ENCODE measurements at places on chromosomes 1 and 21. TPM values are rescaled to one million over a fixed set of nuclear protein-coding genes. Genes with fewer than 3 reads are reported as not detected.

Gene RNU1-3
- total RNA-seq = 306 TPM

DNA sequence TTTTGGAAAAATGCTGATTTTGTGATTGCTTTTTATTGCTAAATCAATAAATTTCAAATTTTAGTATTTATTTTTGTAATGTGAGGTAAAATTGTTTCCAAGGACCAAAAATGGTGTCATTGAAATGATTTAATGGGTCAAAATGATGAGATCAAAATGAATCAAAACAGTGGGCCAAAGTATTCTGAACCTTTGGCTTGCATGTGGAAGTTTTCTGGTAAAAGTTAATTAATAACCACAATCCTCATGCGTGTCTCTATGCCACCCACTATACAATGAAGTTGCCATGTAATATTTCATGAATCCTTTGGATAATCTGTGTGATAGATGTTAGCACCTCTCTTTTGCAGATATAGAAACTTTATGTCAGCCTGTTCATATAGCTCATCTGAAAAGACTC lies 83.8 kb downstream of the PAPPA2 start:
- DNase-seq = no peak

- no peak for DNase-seq
These were observed 50.3 kb downstream of the USP24 start for GRCh38 chr1:55164906-55165305.

Gene CYP4Z1
- not detected for total RNA-seq

- DNase-seq = peak; percentile 100
These were observed 532 bp upstream of the CTNNBIP1 start for GRCh38 chr1:9910423-9911178.

- no peak for DNase-seq
These were observed 121.6 kb upstream of the ADAR start for GRCh38 chr1:154729577-154729976.

Gene GCLM
- total RNA-seq = 53.4 TPM
